ENCODE measurements at places on chromosomes 7 and 10.

- peak; percentile 25 for DNase-seq
These were observed 40.4 kb downstream of the CNNM1 start for GRCh38 chr10:99369551-99369950.

DNA sequence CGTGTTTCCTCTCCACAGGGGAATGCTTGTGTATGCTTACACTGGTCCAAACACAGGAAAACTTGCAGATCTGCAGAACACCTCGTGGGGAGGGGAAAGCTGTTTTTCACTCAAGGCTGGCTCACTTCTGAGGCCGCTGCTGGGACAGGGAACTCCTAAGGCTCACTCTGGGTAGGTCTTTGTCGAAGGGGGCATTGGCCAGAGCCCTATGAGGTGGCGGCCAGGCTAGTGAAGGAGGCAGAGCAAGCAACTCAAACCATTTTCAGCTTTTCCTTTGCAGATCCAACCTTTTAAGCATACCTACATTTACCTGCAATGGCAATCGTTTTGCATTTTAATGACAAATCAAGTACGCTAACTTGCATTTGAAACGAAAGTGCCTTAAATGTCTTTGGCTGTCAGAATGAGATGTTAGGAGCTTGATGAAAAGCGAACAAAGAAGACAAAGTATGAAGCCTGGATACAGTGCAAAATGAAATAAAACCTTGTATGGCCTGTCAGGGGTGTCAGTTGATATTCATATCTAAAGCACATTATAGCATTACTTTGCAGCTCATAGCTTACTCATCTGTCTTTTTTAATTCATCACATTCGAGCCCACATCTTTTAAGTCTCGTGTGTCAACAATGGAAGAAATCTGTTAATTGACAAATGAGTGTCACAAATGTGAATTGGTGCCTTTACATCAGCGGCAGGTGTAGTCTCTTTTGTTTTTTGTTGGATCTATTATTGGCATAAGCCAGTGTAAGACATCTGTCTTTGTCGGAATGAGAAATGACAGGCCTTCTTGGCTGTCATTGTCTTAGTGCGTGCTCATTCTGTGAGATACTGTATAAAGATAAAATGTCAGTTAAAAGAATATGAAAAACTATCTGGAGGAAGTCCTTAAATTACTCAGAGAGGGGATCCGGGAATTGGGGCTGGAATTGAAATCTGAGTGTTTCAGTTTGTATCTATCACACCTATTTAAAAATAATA is 30.5 kb downstream of the LRMDA start:
- no peak for DNase-seq

DNA sequence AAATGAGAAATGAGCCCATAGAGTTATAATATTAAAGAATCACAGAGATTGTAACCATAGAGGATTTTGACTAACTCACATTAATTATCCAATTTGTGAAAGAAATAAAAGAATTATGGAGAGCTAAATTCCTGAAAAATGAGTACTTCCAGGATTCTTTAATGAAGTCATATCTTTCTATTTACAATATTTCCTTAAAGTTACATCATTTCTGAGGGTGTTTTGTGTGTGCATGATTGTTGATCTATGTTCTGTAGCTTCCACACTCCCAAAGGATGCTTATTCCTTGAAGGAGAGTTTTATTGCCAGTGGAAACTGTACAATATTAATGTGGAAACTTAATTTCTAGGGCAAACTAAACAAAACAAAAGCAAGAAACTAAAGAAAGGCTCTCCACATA is 299.6 kb downstream of the MDFIC start:
- no peak for DNase-seq

- peak; percentile 39 for DNase-seq
These were observed 10.2 kb downstream of the LMTK2 start for GRCh38 chr7:98116656-98117461.

DNA sequence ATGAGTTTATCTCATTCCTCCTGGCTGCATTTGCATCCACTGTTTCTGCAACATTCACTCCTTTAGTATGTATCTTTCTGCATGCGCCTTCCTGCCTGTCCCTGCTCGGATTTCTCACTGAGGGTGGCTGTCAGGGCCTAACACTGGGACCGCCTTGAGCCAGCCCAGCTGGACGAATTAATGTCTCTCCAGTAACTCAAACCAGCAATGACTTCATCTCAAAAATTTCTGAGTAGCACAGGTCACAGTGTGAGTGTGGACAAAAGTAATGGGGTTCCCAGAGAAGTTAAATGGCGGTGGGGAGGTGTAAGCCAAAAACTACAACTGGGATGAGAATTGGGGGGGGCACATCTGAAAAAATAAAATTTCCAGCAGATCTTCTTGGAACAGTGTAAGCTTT is 444.0 kb upstream of the MGMT start:
- no peak for DNase-seq

- no peak for DNase-seq
These were observed 34.5 kb upstream of the CYP26C1 start for GRCh38 chr10:93026072-93026471.

GRCh38 chr10:127790066-127790624 is 53.2 kb downstream of the FOXI2 start:
- no peak for DNase-seq

- peak; percentile 17 for DNase-seq
These were observed 172.8 kb upstream of the IMMP2L start for GRCh38 chr7:111734954-111735660.

- DNase-seq, result no peak
These were observed 92.8 kb upstream of the KCND2 start for GRCh38 chr7:120180221-120180620.

GRCh38 chr7:32616625-32617024 is 121.3 kb downstream of the AVL9 start:
- peak; percentile 82 for DNase-seq

DNA sequence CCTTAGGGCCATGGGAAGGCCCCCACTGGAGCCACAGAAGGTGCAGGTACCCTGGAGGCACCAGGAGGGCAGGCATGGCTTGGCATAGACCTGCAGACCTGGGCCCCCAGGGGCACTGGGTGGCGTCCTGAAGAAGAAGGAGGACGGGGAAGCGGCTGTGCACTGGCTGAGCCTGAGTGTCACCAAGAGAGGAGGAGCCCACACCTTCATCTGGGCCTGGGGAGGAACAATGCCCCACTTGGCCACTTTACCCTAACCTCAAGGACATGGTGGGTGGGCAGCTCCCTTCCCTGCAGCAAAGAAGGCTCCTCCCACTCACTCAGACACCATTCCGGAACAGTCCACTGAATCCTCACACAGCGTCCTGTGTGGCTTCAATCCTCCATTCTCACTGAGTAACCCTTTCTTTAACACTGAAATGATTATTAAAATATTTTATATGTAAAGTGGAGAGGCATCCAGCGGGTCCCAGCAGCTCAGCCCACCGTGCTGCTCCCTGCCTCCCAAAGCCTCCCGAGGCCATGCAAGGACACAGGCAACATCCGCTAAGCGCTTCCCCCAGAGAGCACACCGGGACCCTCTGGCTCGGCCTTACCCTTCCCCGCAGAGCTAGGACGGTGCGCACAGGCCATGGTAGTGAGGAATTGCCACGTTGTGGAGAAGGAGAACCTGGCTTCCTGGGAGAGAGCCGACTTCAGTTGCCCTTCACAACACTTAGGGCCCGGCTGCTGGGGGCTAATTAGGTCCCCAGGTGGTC is 516.7 kb upstream of the MGMT start:
- DNase-seq, result no peak

DNA sequence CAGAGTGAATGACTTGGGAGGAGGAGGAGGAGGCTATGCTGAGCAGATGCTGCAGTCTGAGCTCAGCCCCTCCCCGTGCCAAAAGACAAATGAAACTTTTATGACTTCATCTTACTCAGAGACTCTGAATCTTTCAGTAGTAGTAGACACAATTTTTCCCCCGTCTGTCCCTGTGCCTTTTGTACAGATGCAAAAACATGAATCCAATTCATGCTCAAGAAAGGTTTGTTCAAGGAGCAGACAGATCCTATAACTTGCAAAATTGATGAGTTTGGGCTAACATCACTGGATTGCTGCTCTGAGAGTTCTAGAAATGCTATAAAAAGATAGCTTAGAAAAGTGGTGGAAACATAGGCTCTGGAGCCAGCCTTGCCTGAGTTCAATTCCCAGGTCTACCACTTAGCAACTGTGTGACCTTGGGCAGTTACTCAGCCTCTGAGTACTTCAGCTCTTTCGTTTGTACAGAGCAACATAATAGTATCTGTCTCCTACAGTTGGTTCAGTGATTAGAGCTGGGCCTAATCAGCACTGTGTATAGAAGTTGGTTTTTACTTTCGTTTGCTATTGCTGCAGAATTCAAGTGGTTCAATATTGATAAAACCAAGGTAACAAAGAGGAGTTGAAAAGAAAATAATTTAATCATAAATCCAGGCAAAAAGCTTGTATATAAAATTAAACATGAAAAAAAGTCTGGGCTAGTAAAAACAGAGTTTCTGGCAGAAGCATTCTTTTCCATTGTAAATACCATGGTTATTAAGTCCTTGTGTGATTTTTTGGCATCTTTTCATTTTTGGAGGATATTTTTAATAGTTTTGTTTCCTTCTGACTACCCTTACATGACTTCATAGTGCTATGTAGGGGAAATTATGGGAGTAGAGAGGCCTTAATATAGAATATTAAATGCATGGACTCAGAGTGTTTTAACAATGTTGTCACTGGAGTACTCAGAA is 174.2 kb upstream of the ZNF32 start:
- DNase-seq, result no peak

DNA sequence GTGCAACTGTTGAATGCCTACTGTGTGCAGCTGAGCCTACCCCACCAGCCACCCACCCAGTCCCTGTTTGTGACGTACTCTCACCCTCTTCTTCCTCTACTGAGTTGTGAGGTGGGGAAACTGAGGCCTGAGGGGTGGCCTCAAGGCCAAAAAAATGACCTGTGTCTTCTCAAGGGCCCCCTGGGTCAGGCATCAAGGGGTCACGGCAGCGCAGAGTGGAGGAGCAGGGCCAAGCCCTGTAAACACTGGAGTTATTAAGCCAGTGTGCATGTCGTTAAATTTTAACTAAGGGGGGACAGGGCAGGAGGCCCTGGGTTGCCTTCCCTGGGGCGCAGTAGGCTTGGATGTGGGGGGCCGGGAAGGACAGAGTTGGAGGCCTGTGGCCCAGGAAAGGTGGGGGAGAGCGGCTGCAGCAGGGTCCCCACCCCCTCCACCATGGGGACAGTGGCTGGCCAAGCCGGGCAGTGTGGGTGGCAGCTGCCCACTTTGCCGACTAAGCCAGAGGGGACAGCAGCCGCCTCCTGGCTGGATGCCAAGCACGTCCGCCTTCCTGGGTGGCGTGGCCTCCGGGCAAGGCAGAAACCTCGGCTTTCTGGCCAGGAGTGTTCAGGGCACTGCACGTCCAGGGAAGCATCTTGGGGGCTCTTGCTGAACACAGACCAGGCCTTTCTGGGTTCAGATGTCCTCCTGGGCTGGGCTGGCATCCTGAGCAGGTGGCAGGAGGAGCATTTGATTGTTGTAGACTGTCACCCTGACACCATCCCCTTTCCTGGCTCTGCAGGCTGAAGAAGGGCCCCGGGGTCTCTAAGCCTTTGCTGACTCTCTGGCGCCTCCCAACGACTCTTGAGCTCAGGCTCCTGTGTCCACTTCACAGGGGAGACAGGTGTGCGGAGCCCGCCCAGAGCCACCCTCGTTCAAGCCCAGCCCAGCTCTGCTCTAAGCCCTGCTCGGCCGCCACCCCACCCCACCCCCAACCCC is 1.9 kb downstream of the SLC29A4 start:
- DNase-seq, result peak; percentile 14

DNA sequence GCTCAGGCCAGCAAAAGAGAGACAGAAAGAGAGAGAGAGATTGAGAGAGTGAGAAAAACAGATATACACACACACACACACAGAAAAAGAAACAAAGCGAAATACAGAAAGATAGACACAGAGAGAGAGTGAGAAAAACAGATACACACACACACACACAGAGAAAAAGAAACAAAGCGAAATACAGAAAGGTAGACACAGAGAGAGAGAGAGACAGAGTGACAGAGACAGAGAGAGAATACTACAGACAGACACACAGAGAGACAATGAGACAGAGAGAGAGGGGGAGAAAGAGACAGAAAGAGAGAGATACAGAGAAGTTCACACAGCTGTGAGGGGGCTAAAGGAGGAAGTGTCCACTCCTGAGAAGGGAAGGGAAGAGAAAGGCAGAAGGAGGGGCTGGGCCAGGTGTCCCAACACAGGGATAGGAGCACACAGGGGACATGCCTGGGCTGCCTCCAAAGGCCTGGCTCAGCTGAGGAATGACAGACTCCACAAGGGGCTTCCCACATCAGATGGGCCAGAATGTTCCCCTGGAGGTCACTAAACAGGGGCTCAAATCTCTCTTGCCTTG is 4.3 kb downstream of the GCK start:
- DNase-seq, result no peak

Measured in astrocyte of the spinal cord (primary cell).